ENCODE measurements at places on chromosomes 12 and 14. TPM values are rescaled to one million over a fixed set of nuclear protein-coding genes. Genes with fewer than 3 reads are reported as not detected.
A peak's percentile ranks its signal among the peaks of the same experiment; 100 is the strongest.

CSAD gene
- 34.5 TPM for total RNA-seq

- DNase-seq: no peak
- no peaks in the 10 kb centered on the region for H3K27me3 ChIP-seq
- H3K27ac ChIP-seq: no peak overlapping the region
- H3K36me3 ChIP-seq: no peaks in the 10 kb centered on the region
These were observed 230.2 kb upstream of the RGS6 start for GRCh38 chr14:71701990-71702389.

- no peaks in the 10 kb centered on the region for H3K36me3 ChIP-seq
- no peak overlapping the region for H3K4me3 ChIP-seq
- no peak for DNase-seq
- H3K4me1 ChIP-seq: no peaks in the 10 kb centered on the region
- H3K27ac ChIP-seq: no peak overlapping the region
These were observed 77.8 kb downstream of the FERMT2 start for GRCh38 chr14:52873065-52873464.

GRCh38 chr12:76265424-76266180 lies 82.6 kb downstream of the BBS10 start:
- no peak for DNase-seq
- H3K4me1 ChIP-seq: no peaks in the 10 kb centered on the region
- no peaks in the 10 kb centered on the region for H3K27me3 ChIP-seq

- no peaks in the 10 kb centered on the region for H3K27me3 ChIP-seq
- no peak overlapping the region for H3K27ac ChIP-seq
- H3K36me3 ChIP-seq: no peaks in the 10 kb centered on the region
- H3K4me3 ChIP-seq: no peak overlapping the region
- DNase-seq: no peak
These were observed 109.1 kb downstream of the DYRK2 start for GRCh38 chr12:67757651-67758050.

GRCh38 chr14:68669603-68670358 lies 123.1 kb downstream of the ZFP36L1 start:
- H3K27me3 ChIP-seq: no peaks in the 10 kb centered on the region
- H3K4me3 ChIP-seq: no peak overlapping the region
- peaks cover 2% of the 10 kb centered on the region for H3K4me1 ChIP-seq
- H3K36me3 ChIP-seq: no peaks in the 10 kb centered on the region
- no peak overlapping the region for H3K27ac ChIP-seq

GRCh38 chr12:113065126-113066007 lies 8.8 kb downstream of the DTX1 start:
- peaks cover 9% of the 10 kb centered on the region for H3K27me3 ChIP-seq
- no peaks in the 10 kb centered on the region for H3K36me3 ChIP-seq
- peaks cover 9% of the 10 kb centered on the region for H3K4me1 ChIP-seq
- no peak overlapping the region for H3K4me3 ChIP-seq

GZMB gene
- not detected for total RNA-seq

DNA sequence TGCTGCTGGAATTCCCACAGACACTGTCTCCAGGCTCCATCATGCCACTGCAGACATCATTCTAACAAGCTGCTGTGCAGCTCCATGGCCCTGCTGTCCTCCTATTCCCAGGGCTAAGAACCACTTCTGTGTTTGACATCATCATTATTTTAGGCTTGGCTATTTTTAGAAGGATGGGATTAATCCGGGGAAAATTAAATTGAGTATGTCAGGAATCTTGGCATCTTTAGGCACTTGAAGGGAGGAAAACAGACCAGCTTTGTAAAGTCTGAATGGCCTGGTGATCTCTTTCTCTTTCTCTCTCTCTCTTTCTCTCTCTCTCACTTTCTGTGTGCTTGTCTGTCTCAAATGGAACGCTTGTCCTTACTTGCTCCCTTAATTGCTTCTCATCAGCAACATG lies 568.3 kb upstream of the FLRT2 start:
- no peaks in the 10 kb centered on the region for H3K36me3 ChIP-seq
- no peak overlapping the region for H3K4me3 ChIP-seq
- peak overlapping the region; percentile 13 for H3K27ac ChIP-seq
- DNase-seq: no peak

BDKRB1 gene
- total RNA-seq: not detected

SMIM10L1 gene
- total RNA-seq: 12.0 TPM

DNA sequence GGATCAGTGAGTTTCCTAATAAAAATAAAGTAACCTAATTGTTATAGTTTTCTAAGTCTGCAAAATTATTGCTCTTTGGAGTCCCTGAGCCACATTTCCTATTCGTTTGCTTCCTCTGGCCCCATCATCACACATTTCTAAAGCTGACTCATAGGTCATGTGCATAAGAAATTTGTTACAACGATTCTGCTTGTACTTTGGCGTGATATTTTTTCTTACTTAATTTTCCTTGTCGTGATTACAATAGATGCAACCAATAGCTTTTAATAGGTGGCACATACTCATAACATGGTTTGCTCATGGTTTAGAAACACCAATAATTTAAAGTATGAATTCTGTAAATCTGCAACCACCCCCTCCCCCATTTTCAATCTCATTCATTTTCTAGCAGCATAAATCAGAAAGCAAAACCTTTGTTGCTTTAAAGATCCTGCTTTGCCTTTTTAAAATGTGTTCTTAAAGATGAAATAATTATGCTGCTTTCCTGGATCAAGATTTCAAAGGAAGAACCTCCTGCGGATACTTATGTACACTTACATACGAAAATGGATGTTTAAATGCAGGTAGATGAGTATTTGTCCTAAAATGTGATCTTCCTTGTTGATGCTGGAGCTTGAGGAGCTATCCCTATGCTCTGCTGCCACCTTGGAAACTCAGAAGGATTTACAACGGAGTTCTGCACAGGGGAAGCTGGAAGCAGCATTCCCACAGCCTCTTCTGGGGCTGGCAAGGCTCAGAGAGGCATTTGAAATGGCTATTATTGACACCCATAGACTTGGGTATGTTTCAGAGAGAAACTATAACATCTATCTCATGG lies 1.7 kb upstream of the FLRT2 start:
- DNase-seq: peak; percentile 37
- peak overlapping the region; percentile 99 for H3K4me3 ChIP-seq
- no peaks in the 10 kb centered on the region for H3K36me3 ChIP-seq

DNA sequence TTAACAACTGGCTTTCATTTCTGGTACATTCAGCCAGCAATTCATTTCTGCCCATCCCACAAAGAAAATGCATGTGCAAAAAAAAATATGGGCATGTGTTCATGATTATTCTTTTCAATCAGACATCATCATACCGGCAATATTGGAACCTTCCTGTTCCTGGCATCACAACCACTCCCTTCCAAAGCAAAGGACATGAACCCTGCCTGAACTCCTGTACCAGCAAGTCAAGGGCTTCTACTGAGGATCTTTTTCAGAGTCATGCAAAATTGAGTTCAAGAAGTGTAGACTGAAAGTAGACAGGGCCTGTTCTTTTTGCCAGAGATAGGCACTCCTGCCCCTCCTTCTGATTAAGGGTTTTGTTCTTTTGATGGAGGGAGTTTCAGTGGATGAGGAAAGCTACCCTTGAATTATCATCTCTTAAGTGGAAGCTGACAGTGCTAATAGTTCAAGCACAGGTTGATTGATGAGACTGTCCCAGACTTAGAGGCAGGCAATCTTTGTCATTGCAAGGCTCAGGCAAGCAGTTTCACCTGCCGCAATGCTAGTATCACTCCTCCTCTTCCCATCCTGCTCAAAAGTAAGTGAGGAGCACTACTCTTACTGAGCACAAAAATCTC lies 22.3 kb upstream of the DIO2 start:
- no peaks in the 10 kb centered on the region for H3K4me1 ChIP-seq
- no peak overlapping the region for H3K27ac ChIP-seq
- H3K4me3 ChIP-seq: no peak overlapping the region
- H3K27me3 ChIP-seq: no peaks in the 10 kb centered on the region
- DNase-seq: no peak

DNA sequence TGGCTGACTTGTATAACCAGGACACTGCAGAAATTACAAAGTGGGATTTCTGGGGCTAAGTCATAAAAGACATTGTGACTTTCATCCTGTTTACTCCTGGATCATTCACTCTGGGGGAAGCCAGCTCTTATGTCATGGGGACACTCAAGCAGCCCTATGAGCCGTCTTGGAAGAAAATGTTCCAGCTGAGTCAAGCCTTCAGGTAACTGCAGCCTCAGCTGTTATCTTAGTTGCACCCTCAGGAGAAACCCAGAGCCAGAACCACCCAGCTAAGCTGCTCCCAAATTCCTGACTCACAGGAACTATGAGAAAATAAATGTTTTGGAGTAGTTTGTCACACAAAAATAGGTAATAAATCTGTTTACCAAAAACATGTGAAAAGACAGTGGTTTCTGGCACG lies 43.1 kb upstream of the GXYLT1 start:
- DNase-seq: no peak
- H3K27ac ChIP-seq: no peak overlapping the region
- H3K4me3 ChIP-seq: no peak overlapping the region

GPR162 gene
- 145 TPM for total RNA-seq

DNA sequence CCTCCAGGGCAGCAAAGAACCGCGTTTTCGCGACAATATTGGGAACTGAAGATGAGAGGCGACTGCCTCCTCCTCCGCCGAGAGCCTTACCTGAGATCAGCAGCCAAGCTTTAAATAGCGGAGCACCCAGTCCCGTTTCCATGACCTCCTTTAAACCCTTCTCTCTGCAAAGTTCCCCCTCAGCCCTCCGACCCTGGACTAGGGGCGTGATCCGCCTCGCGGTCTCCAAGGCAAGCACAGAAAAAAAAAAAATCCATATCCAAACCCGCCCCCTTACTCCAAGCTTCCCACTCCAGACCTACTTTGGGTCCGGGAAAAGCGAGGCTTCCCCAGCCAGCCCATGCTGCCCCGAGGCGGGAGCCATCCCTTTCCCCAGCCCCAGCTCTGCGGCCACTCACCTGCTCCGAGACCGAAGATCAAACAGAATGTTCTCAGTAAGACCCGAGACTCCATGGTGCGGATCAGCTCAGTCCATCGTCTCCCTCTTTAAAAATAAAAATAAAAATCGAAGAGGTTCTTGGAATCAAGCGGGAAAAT lies 630 bp downstream of the NELL2 start:
- peak overlapping the region; percentile 93 for H3K27ac ChIP-seq
- H3K36me3 ChIP-seq: peaks cover 4% of the 10 kb centered on the region
- peak; percentile 62 for DNase-seq
- peaks cover 14% of the 10 kb centered on the region for H3K4me1 ChIP-seq
- peaks cover 3% of the 10 kb centered on the region for H3K27me3 ChIP-seq
- peak overlapping the region; percentile 100 for H3K4me3 ChIP-seq

TSPAN19 gene
- total RNA-seq: 2.9 TPM

GRCh38 chr12:46660276-46660675 lies 165.5 kb downstream of the SLC38A4 start:
- H3K4me3 ChIP-seq: no peak overlapping the region
- no peak for DNase-seq
- H3K27me3 ChIP-seq: no peaks in the 10 kb centered on the region
- peaks cover 25% of the 10 kb centered on the region for H3K4me1 ChIP-seq

DNA sequence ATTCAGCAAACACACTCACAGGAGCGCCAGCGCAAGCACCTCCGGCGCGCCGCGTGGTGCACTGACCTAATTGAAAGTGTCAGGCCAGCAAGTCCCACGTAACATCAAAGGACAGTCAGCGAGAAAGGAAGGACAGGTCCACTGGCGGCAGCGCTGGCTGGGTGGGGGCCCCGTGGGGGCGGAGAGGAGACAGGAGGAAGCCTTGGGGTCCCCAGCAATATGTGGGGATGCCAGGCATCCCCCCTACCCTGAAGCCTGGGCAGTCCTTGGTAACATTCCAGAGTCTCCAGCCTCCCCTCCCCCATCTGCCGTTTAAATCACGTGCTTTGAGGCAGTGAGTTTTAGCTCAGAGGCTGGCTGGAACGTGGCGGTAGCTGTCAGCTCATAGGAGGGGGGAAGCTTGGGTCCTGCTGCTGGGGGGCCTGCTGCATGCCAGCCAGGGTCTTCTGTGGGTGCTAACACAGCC lies 159.2 kb downstream of the CALM1 start:
- peak; percentile 60 for DNase-seq
- H3K4me3 ChIP-seq: no peak overlapping the region
- no peak overlapping the region for H3K27ac ChIP-seq
- H3K36me3 ChIP-seq: no peaks in the 10 kb centered on the region
- peaks cover 24% of the 10 kb centered on the region for H3K4me1 ChIP-seq

- DNase-seq: no peak
- H3K36me3 ChIP-seq: peaks cover 5% of the 10 kb centered on the region
- no peak overlapping the region for H3K27ac ChIP-seq
- peaks cover 1% of the 10 kb centered on the region for H3K27me3 ChIP-seq
- H3K4me1 ChIP-seq: no peaks in the 10 kb centered on the region
- H3K4me3 ChIP-seq: no peak overlapping the region
These were observed 33.6 kb downstream of the PIWIL1 start for GRCh38 chr12:130371296-130371695.

DNA sequence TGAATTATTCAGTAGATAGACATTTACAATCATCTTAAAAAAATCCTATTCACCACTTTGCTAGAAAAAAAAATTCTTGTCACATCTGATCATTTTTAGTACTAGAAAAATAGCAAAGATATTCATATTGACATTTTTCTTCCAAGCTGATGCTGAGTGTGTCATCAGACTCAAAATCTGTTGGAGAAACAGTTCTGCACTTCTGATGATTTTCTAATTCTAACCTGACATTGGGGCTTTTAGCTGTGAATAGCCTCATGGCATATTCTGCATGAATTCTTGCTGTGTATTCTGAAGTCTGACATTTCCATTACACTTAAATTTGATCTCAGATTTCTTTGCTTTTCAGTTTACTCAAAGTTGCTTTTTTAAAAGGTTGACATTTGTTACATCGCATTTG lies 150.1 kb downstream of the PIK3C2G start:
- no peaks in the 10 kb centered on the region for H3K4me1 ChIP-seq
- no peak for DNase-seq
- H3K4me3 ChIP-seq: no peak overlapping the region
- H3K27me3 ChIP-seq: peaks cover 1% of the 10 kb centered on the region
- H3K36me3 ChIP-seq: no peaks in the 10 kb centered on the region

DNA sequence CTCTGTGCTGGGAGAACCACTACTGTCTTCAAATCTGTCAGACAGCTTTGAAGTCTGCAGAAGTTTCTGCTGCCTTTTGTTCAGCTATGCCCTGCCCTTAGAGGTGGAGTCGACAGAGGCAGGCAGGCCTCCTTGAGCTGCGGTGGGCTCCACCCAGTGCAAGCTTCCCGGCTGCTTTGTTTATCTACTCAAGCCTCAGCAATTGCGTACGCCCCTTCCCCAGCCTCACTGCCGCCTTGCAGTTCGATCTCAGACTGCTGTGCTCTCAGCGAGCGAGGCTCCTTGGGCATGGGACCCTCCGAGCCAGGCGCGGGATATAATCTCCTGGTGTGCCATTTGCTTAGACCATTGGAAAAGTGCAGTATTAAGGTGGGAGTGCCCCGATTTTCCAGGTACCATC lies 25.1 kb upstream of the KLRB1 start:
- peaks cover 6% of the 10 kb centered on the region for H3K36me3 ChIP-seq
- H3K4me1 ChIP-seq: no peaks in the 10 kb centered on the region
- no peak for DNase-seq

VDR gene
- not detected for total RNA-seq
